Endothelial cell (in vitro differentiated cells): ENCODE measurements at places on chromosomes 1 and 21.

DNA sequence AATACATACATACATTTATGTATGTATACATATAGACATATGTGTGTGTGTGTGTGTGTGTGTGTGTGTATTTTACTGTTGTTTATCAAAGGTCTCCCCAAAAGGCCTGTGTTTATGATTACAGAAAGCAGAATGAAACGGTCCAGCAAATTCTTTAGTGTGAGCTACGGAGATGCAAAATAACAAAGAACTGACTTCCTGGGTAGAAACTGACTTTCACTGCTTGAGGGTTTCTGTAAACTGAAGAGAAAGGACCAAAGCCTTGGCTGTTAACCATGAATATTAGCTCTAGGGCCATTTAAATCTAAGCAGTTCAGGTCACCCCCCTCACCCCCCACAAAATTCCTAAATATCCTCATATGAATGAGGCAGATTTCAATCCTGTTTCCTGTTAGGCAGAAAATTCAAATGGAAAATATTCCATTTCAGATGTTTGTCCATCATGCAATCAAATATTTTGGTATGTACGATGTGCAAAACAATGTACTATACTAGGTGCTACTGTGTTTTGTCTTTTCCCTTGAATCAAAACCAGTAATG, 213.2 kb downstream of the TGFB2 start:
- no peaks in the 10 kb centered on the region for H3K27me3 ChIP-seq
- DNase-seq, result no peak
- no peak overlapping the region for H3K27ac ChIP-seq
- H3K36me3 ChIP-seq, result no peaks in the 10 kb centered on the region

DNA sequence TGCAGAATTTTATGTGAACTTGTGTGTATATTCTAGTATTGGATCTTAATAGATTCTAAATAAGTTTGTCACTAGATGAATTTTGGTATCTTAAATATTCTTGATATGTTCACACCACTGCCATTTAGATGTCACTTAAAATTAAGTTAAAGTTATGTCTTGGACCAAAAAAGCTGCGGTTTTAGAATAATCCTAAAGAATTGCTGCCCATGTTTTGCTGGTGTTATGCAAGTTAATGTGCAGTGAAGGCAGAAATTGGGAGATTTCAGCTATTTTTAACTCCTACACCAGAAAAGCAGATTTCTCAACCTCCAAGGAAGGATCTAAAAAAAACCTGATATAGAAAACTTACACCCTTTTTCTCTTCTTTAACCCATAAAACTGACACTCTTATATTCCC, 757 bp downstream of the ACADM start:
- H3K27ac ChIP-seq, result peak overlapping the region; percentile 98
- no peaks in the 10 kb centered on the region for H3K36me3 ChIP-seq
- H3K4me1 ChIP-seq, result peaks cover 15% of the 10 kb centered on the region
- peaks cover 5% of the 10 kb centered on the region for H3K27me3 ChIP-seq
- DNase-seq, result no peak

- no peak overlapping the region for H3K27ac ChIP-seq
- no peak overlapping the region for H3K4me3 ChIP-seq
- no peak for DNase-seq
- peaks cover 16% of the 10 kb centered on the region for H3K36me3 ChIP-seq
- H3K27me3 ChIP-seq, result no peaks in the 10 kb centered on the region
Observed at GRCh38 chr1:172726740-172727139, 67.8 kb downstream of the FASLG start.

DNA sequence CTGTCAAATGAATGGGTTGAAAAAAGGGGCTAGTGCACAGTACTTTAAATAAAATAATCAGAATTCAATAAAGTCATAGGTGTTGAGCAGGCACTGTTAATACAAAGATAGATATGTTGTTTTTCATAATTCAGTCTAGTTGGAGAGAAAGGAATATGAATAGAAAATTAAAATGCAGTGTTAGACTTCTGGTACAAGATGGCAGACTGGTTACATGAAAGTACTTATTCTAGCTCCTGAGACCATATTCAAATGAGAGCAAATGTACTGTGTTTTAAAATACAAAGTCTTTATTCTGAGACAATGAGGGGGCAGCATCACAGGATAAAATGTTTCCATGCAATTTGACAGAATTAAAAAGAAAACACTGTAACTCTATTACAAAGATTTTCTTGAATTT, 542.1 kb downstream of the COL11A1 start:
- no peaks in the 10 kb centered on the region for H3K36me3 ChIP-seq
- H3K27me3 ChIP-seq, result no peaks in the 10 kb centered on the region
- no peak for DNase-seq
- no peak overlapping the region for H3K27ac ChIP-seq

DNA sequence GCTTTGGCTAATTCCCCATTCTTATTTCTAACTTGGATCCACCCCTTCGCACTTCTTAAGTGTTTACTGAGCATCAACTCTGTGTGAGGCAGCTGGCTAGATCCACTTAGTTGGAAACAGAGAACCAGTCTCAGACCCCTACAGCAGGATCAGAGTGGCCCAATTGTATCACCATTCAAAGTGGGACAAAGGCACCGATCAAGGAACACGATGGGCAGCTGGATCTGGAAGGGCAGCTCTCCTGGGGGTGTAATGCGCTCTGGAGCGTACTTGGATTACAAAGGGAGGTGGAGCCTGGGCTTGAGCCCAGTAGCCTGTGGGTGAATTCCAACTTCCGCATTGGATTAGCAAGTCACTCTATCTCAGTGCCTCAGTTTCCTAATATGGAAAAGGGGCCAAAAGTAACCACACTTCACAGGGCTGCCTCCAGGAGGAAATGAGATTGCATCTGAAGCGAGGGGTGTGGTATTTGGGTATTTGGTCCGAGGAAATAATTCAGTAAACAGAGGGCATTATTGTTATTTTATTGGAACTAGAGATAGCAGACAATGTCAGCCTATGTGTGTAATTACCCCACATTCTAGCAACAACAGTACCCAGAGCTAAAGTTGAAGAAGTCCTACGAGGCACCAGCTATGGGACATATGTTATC, 11.9 kb downstream of the ECE1 start:
- peak overlapping the region; percentile 79 for H3K4me3 ChIP-seq
- H3K27me3 ChIP-seq, result peaks cover 8% of the 10 kb centered on the region
- peak overlapping the region; percentile 100 for H3K27ac ChIP-seq
- peaks cover 77% of the 10 kb centered on the region for H3K4me1 ChIP-seq
- H3K36me3 ChIP-seq, result peaks cover 7% of the 10 kb centered on the region

- no peak overlapping the region for H3K27ac ChIP-seq
- peaks cover 4% of the 10 kb centered on the region for H3K4me1 ChIP-seq
- no peaks in the 10 kb centered on the region for H3K36me3 ChIP-seq
- no peak for DNase-seq
- no peak overlapping the region for H3K4me3 ChIP-seq
- H3K27me3 ChIP-seq, result peaks cover 4% of the 10 kb centered on the region
Observed at GRCh38 chr1:112237983-112238545, 157.9 kb upstream of the CTTNBP2NL start.

- H3K27ac ChIP-seq, result no peak overlapping the region
- peaks cover 4% of the 10 kb centered on the region for H3K4me1 ChIP-seq
- H3K36me3 ChIP-seq, result peaks cover 15% of the 10 kb centered on the region
- H3K4me3 ChIP-seq, result no peak overlapping the region
- H3K27me3 ChIP-seq, result peaks cover 8% of the 10 kb centered on the region
- DNase-seq, result no peak
Observed at GRCh38 chr21:43864313-43864961, 586 bp upstream of the AGPAT3 start.

GRCh38 chr1:42424201-42424600, 31.6 kb downstream of the ZMYND12 start:
- peaks cover 22% of the 10 kb centered on the region for H3K4me1 ChIP-seq
- no peak overlapping the region for H3K4me3 ChIP-seq
- no peaks in the 10 kb centered on the region for H3K36me3 ChIP-seq
- no peak overlapping the region for H3K27ac ChIP-seq
- no peaks in the 10 kb centered on the region for H3K27me3 ChIP-seq

- no peak for DNase-seq
- H3K4me1 ChIP-seq, result no peaks in the 10 kb centered on the region
- H3K27ac ChIP-seq, result no peak overlapping the region
- peaks cover 25% of the 10 kb centered on the region for H3K36me3 ChIP-seq
- H3K4me3 ChIP-seq, result no peak overlapping the region
Observed at GRCh38 chr1:12201352-12202189, 28.3 kb upstream of the VPS13D start.

GRCh38 chr1:111814642-111815041, 58.9 kb downstream of the DDX20 start:
- H3K4me1 ChIP-seq, result no peaks in the 10 kb centered on the region
- no peak overlapping the region for H3K4me3 ChIP-seq
- no peaks in the 10 kb centered on the region for H3K36me3 ChIP-seq
- no peak overlapping the region for H3K27ac ChIP-seq
- no peak for DNase-seq

- H3K27ac ChIP-seq, result peak overlapping the region; percentile 53
- peaks cover 1% of the 10 kb centered on the region for H3K27me3 ChIP-seq
- H3K36me3 ChIP-seq, result peaks cover 3% of the 10 kb centered on the region
- peaks cover 10% of the 10 kb centered on the region for H3K4me1 ChIP-seq
Observed at GRCh38 chr1:183461350-183461749, 10.9 kb upstream of the SMG7 start.

GRCh38 chr1:67192902-67193301, 26.6 kb downstream of the IL23R start:
- no peaks in the 10 kb centered on the region for H3K4me1 ChIP-seq
- H3K4me3 ChIP-seq, result no peak overlapping the region
- H3K27ac ChIP-seq, result no peak overlapping the region
- no peak for DNase-seq

- DNase-seq, result no peak
- peaks cover 10% of the 10 kb centered on the region for H3K36me3 ChIP-seq
- H3K4me3 ChIP-seq, result no peak overlapping the region
- peaks cover 8% of the 10 kb centered on the region for H3K27me3 ChIP-seq
- H3K27ac ChIP-seq, result no peak overlapping the region
Observed at GRCh38 chr21:44818640-44819011, 764 bp upstream of the SUMO3 start.

GRCh38 chr1:213054733-213055591, 3.9 kb downstream of the RPS6KC1 start:
- H3K4me3 ChIP-seq, result no peak overlapping the region
- H3K36me3 ChIP-seq, result peaks cover 13% of the 10 kb centered on the region
- H3K4me1 ChIP-seq, result peaks cover 24% of the 10 kb centered on the region
- H3K27me3 ChIP-seq, result no peaks in the 10 kb centered on the region
- H3K27ac ChIP-seq, result no peak overlapping the region

- no peak for DNase-seq
- H3K36me3 ChIP-seq, result peaks cover 3% of the 10 kb centered on the region
- H3K4me1 ChIP-seq, result peaks cover 12% of the 10 kb centered on the region
Observed at GRCh38 chr1:183463566-183463965, 8.7 kb upstream of the SMG7 start.

DNA sequence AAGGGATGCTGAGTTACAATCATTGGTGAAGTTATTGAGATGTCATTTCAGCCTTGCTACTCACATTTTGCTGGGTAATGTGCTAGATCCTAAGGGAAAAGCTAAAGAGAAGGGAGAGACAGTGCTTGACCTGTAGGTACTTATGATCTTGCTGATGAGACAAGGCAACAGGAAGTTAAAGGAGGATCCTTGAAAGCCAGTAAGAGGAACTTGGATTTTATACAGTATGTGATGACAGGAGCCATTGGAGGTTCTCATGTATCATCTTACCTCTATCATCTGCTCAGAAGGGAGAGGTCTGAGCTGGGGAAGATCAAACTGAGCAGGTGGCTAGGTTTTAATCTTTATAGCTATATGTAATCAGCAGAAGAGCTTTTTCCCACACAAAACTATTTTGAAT, 6.3 kb downstream of the APOBEC4 start:
- peaks cover 11% of the 10 kb centered on the region for H3K4me1 ChIP-seq
- H3K4me3 ChIP-seq, result no peak overlapping the region
- no peak for DNase-seq

DNA sequence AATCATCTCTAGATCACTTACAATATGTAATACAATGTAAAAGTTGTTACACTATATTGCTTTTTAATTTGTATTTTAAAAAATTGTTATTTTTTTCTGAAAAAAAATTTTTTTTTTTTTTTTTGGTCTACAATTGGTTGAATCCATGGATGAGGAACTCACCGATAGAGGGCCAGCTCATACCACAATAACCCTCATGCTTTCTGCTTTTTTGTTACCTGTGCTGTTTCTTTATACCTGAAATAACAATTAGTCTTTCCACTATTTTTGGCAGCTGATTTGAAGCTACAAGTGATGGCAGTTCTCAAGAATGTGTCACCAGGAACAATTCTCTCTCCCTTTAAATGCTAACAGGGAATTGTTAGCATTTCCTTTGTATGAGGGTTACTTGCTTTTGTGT, 12.0 kb downstream of the SMG7 start:
- H3K27ac ChIP-seq, result peak overlapping the region; percentile 65
- H3K36me3 ChIP-seq, result no peaks in the 10 kb centered on the region
- H3K4me3 ChIP-seq, result no peak overlapping the region

DNA sequence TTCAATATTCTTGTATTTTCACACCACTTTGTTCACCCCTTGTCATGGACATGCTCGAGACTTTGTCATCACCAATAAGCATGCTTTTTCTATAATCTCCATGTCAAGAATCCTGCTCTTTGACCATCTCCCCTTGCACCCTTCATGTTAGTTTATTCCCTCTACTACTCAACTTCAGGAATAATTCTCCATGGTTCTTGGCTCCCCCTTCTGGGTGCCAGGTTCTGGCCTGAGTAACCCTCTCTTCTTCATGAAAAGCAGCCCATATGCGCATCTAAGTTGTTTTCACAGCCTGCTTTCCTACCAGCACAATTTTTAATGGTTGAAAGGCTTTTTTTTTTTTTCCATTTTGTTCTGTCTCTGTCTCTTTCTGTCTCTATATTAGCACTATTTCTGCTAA, 160.7 kb downstream of the LEPR start:
- no peak overlapping the region for H3K4me3 ChIP-seq
- no peak for DNase-seq
- H3K27ac ChIP-seq, result no peak overlapping the region

DNA sequence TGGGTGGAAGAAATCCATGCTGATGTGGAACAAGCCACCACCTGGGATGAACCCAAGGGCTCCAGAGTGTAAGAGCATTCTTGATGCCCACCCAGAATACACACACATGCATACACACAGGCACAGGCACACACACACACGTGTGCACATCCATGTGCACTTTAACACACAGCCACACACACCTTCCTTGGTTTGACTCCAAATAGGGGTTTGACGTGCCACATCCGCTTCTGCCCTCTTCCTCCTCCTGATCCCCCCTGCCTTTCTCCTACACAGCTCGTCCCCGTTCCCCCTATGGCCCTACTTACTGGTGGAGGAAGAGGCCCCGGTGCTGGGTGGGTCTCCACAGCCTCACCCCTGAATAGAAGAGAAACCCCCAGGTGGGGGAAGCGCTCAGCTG, 16.0 kb downstream of the SPATA21 start:
- peaks cover 3% of the 10 kb centered on the region for H3K4me1 ChIP-seq
- peaks cover 3% of the 10 kb centered on the region for H3K27me3 ChIP-seq
- no peak for DNase-seq
- no peaks in the 10 kb centered on the region for H3K36me3 ChIP-seq
- no peak overlapping the region for H3K27ac ChIP-seq
